ENCODE measurements at places on chromosomes 4 and X.

DNA sequence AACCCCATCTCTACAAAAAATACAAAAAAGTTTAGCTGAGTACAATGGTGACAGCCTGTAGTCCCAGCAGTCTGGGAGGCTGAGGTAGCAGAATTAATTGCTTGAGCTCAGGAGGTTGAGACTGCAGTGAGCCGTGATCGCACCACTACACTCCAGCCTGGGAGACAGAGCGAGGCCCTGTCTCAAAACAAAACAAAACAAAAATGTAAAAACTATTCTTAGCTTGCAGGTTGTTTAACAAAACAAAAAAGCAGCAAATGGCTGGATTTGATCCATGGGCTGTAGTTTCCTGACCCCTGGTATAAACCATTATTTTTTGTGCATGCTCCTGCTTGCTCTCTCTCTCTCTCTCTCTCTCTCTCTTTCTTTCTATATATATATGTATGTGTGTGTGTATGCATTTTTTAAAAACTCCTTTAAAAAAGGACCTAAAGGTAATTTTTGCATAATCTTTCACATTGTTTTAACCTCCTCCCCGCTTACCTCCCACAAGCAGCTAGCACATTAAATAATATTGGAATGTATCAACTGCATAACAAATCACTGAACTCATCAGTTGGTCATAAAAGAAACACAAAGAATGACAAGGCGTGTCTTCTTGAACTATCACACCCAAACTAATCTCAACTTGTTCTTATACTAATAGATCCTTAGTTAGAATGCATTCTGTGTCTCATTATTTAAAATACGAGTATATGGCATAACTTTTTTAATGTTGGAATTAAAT is 4.8 kb downstream of the AREG start:
- no peak for DNase-seq

GRCh38 chr4:109025471-109026076 is 262.7 kb upstream of the ETNPPL start:
- DNase-seq = no peak

GRCh38 chrX:130119312-130119898 is 9.1 kb upstream of the ELF4 start:
- no peak for DNase-seq

DNA sequence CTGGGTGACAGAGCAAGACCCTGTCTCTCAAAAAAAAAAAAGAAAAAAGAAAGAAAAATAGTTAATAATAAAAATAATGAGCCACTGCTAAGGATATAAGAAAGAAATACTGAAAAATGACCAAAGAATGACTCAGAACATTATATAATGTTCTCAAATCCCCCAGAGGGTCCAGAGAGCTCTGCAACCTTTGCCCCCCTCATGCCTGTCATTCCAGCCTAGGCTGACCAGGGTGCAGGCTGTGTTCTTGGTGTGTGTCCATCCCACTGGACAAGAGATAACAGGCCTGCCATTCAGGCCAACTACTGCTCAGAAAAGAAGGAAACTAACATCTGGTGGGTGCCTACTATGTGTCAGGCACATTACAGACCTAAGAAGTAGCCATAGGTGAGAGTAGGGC is 72.7 kb upstream of the EDNRA start:
- no peak for DNase-seq

DNA sequence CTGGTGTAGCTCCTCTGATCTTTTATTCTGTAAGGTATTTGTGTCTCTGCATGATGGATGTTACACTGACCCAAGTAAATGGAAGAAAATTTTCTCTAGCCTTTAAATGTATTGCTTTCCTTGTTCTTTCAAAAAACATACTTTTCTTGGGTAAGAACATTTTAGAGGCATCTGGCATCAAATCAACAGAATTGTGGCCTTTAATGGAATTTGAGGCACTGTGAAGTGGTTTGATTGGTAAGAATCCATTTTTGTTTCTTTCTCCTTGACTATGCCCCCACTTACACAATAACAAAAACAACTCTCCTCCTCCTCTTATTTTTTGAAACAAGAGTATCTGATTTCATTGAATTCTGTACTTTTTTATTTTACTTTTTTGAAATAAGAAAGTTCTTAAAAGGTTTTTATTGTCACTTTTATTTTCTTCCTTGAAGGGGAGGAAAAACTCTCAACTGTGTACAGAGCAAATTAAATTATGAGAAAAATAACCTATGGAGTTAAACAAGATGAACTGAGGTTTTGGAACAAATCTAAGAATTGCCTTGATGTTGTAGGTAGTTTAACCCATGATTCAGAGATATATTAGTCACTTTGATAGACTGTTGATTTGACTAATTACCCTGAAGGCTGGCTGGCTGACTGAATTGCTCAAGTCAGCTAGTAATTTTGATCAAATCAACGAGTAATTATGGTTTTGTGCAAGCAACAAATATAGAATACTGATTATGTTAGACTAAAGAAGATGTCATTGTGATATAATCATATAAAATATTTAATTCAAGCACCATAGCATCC is 146.4 kb downstream of the FHIP1A start:
- DNase-seq = no peak

DNA sequence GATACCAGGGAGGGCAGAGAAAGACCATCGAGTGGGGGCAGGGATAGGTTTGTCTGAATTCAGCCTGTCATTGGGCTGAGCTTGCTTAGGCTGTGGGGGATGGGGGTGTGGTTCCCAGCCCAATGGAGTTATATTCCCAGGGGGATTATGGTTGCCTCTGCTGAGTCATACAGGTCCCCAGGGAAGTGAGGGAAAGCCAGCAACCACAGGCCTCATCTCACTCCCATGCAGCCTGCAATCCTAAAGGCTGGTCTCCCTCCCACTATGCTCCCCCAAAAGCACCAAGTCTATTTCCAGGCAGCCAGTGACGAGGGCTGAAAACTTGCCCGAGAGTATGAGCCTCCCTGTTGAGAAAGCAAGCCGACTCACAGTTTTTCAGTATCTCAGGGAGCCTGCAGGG is 39.3 kb downstream of the AFM start:
- DNase-seq = no peak

DNA sequence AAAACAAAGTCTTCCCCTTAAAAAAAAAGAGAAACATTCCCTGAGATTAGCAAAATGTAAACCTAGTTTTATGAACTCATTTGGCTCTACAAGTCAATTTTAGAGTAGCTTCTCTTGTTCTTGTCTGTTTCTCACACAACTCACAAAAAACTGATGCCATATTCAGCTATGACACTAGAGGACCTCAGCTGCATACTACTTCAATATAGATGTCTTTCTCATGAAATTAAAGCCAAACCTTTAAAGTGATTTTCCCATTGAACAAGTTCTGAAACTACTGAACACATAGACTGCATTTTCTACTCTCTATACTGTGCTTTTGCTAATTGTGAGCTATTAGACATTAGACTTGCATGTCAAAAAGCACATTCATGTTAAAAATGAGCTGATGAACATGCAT is 49.8 kb downstream of the TBCK start:
- no peak for DNase-seq

GRCh38 chr4:151004222-151004621 is 10.9 kb downstream of the LRBA start:
- no peak for DNase-seq

DNA sequence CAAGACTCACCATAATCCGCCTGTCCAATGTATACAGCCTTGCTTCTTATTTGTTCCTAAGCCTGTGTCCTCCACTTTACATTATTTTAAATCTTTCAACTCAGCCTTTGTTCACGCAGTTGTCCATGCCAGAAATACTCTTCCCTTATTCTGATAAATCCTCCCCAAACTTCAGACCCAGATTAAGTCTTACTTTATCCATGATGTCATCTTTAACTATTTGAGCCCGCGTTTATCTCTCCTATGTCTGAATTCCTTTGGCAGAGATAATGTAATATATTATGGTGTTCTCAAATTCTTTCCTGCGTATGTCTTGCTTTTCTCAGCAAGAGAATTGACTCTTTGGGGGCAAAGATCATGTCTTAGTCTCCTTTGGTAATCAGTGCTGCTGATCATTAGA is 129.6 kb downstream of the LUZP4 start:
- no peak for DNase-seq

DNA sequence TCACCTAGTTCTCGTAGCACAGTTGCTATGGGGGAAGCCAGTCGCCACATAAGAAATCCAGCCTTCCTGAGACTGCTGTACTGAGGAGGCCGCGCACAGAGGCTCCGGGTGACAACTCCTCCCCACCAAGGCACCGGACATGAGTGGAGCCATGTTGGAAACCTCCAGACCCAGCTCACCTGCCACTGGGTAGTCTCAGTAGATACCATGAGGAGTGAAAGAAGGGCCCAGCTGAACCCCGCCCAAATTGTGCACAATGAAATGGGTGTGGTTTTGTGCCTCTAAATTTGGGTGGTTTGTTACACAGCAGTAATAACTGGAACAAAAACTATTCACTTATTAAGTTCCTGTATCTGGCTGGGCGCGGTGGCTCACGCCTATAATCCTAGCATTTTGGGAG is 198.7 kb downstream of the BCOR start:
- no peak for DNase-seq

GRCh38 chr4:101259876-101260275 is 87.5 kb downstream of the PPP3CA start:
- DNase-seq = no peak

GRCh38 chrX:154827194-154828015 is 7.1 kb downstream of the SMIM9 start:
- DNase-seq = no peak

DNA sequence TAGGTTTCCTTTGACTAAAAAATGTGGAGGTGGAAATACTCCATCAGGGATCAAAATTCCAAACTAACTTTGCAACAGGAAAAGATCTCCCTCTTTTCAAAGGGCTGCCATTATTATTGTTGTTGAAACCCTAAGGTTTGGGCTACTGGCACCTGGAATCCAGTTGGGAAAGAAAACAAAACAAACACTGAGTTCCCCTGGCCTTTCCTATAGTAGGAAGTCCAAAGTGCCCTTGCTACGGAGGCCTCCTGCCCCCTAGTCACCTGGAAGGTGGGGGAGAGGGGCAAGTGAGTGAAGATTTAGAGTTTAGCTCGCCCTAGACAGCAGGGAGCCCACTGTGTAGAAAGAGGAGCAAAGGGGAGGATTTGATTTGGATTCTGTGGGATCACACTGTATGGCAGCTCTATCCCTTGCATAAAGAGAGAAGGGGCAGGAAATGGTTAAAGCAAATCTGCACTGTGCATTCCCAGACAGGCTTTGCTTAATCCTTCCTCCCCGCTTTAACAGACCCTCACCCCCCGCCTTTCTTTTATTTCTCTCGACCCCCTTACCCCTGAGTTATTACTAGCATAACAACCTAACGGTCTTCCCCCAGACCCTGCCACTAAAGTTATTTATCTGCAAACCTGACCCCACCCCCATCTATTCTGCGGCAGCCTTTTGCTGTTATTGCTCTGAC is 627 bp upstream of the FAT4 start:
- DNase-seq = no peak

DNA sequence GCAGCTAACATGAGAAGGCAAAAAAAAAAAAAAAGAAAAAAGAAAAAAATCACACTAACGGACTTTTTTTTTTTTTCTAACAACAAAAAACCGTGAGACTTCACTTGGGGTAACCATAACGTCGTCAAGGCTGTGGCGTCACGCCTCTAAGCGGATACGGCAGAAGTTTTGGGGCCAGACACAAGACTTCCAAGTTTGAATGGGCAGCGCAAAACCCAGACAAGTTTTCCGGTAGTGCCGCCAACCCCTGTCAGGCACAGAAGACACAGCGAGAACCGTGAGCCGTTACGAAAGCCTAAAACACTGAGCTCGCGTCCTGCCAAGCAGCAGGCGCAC is 556 bp upstream of the SMARCA5 start:
- DNase-seq = no peak

- DNase-seq = no peak
Measured at GRCh38 chr4:139808808-139809756, 143.5 kb downstream of the MGST2 start.

- DNase-seq = no peak
Measured at GRCh38 chrX:68865300-68865699, 36.5 kb downstream of the EFNB1 start.

GRCh38 chr4:129929052-129929451 is 833.1 kb downstream of the C4orf33 start:
- no peak for DNase-seq

- no peak for DNase-seq
Measured at GRCh38 chr4:76488455-76488854, 53.4 kb downstream of the SHROOM3 start.

DNA sequence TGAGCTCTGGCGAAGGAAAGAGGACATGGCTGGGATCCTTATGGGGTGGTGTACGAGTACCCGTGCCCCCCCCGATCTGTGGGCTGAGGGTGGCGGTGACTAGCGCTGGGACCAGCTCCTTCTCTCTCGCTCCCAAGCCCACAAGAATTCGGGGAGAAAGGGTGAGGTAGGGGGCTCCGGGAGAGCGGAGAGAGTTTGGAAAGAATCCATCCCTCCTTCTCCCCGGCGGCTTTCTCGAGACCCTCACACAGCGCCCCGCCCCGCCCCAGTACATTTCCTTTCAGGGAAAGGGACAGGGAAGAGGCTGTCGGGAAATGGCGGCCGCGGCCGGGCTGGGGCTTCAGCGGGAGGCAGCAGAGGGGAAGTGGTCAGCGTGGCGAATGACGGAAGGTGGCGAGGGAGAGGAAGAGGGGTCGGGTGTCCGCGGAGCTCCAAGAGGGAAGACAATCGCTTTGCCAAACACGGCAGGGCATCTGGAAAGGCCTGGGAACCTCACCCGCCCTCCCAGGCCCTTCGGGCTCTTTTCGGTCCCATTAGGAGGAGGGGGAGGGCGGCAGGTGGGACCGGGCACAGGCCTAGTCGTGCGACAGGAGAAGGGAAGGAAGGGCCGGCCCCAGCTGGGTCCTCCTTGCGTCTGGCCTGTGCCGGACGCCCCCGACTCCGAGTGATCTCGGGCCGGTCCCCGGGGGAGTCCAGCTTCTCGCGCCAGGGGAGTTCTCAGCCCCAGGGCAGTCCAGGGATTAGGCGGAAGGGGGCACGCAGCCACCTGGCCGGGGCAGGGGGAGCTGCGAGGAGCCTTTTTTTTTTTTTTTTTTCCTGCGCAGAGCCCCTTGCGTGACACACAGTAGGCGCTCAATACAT is 10.2 kb downstream of the HNRNPH2 start:
- DNase-seq = no peak

DNA sequence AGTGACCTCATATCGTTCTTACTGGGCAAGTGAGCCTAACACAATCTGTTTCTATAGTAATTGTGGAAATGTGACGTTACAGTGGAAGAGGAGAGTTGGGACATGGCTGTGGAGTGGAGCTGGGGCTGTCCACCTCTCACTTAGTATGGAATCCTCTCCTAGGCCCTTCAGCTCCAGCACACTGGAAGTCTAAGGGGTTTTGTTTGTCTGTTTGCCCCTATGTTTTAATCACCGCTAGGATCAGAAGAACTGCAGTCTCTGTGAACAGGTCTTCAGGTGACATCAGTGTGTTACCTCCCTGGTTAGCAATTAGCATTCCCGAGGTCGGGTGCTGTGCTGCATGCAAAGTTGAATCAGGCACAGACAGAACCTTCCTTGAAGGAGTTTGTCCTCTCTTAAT is 49.3 kb upstream of the CLDN34 start:
- DNase-seq = no peak

GRCh38 chrX:39152106-39152649 is 350.9 kb downstream of the MID1IP1 start:
- no peak for DNase-seq

- no peak for DNase-seq
Measured at GRCh38 chr4:169164669-169165415, 105.9 kb downstream of the SH3RF1 start.

- no peak for DNase-seq
Measured at GRCh38 chrX:23251043-23251442, 83.6 kb upstream of the PTCHD1 start.

GRCh38 chrX:153689654-153690465 is 2.1 kb downstream of the SLC6A8 start:
- DNase-seq = no peak

- peak; percentile 81 for DNase-seq
Measured at GRCh38 chr4:6917461-6918271, 8.0 kb downstream of the TBC1D14 start.

GRCh38 chr4:106473515-106473914 is 104.9 kb upstream of the GIMD1 start:
- no peak for DNase-seq

Measured in NCI-H510A (cell line).